Stimulated activated CD8-positive, alpha-beta memory T cell treated with anti-CD3 and anti-CD28 coated beads, Interleukin-12 subunit alpha, Interleukin-12 subunit beta, amount 100 ng/mL, for 4 hours (primary cell): ENCODE measurements at places on chromosomes 16 and 17.

- no peak for DNase-seq
Observed at GRCh38 chr17:78716814-78717393, 65.2 kb downstream of the CYTH1 start.

DNA sequence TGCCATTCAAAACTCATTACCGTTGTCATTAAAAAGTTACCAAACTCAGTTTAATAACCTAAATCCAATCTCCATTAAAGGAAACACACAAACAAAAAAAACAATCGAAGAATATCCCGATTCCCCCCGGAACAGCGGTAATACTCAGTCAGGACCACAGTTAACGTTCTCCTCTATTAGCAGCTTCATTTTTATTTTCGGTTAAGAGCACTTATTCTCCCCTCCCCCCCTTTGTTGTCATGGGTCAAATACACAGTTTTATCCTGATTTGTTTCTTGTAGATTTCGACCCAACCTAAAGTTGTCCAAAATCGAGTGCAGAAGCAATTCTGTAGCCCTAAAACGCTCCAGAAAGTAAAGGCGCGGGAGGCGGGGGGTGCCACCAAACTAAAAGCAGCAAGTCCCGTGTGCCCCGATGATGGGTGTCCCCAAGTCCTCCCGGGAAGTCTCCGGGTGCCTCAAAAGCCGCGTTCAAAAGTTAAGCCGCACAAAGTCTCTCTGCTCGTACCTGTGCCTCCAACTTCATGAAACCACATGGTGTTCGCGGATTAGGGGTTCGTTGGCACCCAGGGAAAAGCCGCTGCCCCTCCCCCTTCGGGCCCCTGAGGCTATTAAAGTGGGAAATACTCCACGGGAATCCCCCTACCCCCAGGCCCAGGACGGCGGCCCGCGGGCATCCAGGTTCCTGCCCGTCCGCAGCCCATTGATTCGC, 996 bp downstream of the SUMO2 start:
- no peak for DNase-seq

- no peak for DNase-seq
Observed at GRCh38 chr16:66950971-66951790, 9.9 kb upstream of the CES3 start.

DNA sequence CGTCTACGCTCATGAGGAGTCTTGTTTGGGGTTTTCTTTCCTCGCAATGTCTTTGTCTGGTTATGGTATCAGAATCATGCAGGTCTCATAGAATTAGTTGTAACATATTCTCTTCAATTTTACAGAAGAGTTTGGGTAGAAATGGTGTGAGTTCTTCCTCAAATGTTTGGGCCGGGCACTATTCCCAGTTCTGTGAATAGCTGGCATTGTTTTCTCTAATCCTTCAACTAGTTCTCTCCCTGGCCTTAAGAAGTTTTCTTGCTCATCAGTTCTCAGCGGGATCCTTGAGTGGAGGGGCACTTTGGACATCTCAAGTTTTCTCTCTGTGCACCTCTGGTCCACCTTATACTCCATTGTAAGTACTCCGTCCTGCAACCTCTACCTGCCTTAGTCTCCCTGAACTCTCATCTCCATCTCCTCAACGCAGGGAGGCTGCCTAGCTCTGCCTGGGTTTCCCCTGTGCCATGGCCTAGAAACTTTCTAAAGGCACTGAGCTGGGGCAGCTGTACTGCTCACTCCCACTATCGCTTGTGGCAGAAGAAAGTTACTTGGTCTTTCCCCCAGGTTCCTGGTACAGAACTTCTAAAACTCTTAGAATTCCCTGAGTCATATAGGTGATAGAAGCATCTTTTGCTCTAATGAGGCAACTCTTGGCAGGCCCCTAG, 16.9 kb downstream of the NSMCE1 start:
- DNase-seq = no peak

DNA sequence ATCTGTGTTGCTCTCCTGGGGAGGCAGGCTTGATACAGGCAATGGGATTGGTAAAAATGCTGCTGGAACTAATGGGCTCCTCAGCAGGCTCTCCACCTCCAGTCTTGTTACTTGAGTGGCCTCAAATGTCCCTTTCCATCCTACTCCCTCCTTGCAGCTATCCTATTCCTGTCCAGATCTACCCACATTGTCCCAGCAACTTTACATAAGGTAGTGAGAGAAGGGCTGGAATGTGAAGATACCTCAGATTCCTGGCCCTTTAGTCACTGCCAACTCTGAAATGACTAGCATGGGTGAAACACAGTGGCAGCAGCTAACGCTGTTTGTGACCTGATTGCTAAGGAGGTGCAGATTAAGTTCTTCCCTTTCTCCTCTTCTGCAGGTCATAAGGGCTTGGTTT, 210.1 kb upstream of the HS3ST4 start:
- no peak for DNase-seq

DNA sequence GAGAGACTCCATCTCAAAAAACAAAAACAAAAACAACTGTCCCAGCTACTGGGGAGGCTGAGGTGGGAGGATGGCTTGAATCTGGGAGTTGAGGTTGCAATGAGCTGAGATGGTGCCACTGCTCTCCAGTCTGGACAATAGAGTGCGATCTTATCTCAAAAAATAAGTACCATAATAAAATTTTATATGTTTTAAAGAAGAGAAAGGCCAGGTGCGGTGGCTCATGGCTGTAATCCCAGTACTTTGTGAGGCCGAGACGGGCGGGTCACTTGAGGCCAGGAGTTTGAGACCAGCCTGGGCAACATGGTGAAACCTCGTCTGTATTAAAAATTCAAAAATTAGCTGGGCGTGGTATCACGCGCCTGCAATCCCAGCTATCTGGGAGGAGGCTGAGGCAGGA, 11.4 kb downstream of the RPUSD1 start:
- no peak for DNase-seq

GRCh38 chr16:70746040-70746707, 54.8 kb downstream of the VAC14 start:
- DNase-seq = no peak

GRCh38 chr16:68526143-68526781, 12.8 kb upstream of the ZFP90 start:
- DNase-seq = no peak

- DNase-seq = no peak
Observed at GRCh38 chr17:78525511-78526160, 51.6 kb downstream of the DNAH17 start.

- no peak for DNase-seq
Observed at GRCh38 chr17:50905460-50905803, 39.3 kb upstream of the TOB1 start.

DNA sequence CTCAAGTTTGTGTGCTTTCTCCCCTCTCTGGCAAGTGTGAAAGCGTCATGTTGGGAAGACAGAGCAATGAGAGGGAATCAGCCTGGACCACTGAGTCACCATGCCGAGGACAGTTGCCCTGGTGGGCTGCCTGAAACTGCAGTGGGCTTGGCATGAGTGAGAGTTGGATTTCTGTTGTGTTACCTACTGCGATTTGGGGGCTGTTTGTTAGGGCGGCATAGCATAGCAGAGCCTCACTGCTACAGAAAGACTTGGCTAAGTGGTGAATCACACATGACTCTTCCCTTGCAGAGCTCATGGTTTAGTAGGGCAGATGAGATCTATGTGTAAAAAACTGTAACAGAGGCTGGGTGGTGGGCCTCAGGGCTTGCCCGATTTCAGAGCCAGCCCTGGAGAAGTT, 324.6 kb downstream of the C16orf95 start:
- no peak for DNase-seq

- DNase-seq = no peak
Observed at GRCh38 chr17:68460146-68460545, 2.9 kb upstream of the WIPI1 start.

DNA sequence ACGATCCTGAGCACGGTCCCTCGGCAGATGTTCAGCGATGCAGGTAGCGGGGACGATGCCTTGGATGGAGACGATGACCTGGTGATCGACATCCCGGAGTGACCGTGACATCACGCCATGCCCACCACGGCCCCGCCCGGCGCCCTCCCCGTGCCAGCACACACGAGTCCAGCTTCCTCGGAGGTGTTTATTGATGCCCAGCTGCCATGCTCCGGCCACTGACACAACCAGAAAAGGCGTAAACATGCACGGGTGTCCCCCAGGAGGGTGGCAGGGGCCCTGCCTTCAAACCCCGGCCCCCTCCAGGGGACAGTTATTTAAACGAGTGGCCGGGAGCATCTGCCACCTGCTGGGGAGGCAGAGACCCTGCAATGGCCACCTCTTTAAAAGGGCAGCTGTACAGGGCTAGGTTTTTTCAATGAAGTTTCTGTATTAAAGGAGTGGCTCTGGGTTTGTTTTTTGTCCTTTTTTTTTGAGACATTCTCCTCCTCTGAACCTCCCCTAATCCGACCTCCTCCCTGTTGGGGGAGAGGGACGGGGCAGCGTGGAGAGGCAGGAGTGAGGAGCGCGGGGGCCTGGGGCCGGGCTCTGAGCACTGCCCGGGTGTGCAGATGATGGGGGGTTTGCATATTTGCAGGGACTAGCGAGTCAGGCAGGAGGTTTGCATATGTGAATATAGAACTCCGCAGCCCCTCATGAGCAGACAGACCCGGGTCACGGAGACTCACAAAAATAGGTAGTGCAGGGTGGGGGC, 5.3 kb downstream of the DOC2A start:
- DNase-seq = no peak

- DNase-seq = no peak
Observed at GRCh38 chr17:62696726-62697490, 69.4 kb downstream of the MRC2 start.

- no peak for DNase-seq
Observed at GRCh38 chr16:79318143-79318899, 282.2 kb downstream of the MAF start.

- DNase-seq = no peak
Observed at GRCh38 chr16:30766206-30766932, 4.2 kb downstream of the RNF40 start.

GRCh38 chr17:66220079-66220835, 9.0 kb downstream of the APOH start:
- no peak for DNase-seq

DNA sequence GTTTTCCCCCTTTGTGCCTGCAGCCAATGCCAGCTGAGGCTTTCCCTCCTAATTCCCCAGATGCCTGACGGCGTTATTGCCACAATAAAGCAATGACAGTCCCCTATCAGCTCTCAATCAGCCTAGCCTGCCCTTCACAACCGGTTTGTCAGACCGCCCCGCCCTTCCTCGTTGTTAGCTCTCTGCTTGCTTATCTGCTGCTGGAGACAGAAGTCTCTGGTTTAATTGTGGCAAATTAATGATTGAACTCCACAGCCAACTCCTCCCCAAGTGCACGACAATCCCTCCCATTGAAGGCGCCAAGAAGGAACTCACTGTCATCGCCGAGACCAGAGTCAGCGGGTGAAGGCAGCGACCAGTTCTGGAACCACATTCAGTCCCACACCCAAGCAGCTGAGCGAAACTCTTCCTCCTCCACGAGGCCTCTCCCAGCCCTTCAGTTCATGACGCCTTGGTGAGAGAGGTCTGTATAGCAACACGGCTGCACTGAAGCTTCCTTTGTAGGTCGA, 474.4 kb downstream of the SLC39A11 start:
- no peak for DNase-seq

GRCh38 chr16:424033-424622, 1.3 kb upstream of the RAB11FIP3 start:
- DNase-seq = no peak

GRCh38 chr17:2266045-2266864, 37.3 kb downstream of the SMG6 start:
- DNase-seq = peak; percentile 73

DNA sequence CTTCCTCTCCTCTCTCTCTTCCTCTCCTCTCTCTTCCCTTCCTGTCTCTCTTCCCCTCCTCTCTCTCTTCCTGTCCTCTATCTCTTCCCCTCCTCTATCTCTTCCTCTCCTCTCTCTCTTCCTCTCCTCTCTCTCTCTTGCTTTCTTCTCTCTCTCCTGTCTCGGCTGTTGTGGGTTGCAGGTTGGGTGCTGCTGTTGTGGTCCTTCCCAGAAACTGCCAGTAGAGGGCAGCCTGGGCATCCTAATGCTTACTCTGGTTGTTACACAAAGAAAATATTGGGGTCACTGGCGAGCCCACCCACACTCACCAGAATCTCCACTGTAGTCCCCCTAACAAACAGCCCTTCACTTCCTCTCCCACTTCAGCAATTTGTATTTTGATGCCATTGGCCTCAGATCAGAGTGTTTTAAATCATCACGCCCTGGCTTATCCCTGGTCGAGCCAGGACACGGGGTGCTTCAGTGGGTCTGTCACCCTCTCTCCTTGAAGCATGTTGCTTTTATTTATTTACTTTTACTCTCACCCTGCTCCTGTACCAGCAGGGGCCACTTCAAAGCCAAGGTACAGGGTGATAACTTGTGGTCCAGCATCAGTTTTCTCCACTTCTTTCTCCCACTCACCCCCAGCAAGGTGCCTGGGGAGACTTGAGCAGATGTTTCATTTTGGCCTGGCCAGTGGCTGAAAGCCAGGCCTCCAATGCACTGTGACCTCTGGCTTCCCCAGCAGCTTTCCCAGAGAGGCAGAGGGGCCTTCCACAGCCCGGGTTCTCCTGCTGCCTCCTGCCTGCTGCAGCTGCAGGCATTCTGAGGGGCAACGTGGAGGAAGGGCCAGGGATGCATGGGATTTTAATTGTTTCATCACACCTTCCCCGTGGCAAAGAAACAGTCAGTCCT, 4.7 kb upstream of the MMP15 start:
- DNase-seq = no peak

GRCh38 chr17:50174444-50174843, 8.6 kb downstream of the SGCA start:
- no peak for DNase-seq

DNA sequence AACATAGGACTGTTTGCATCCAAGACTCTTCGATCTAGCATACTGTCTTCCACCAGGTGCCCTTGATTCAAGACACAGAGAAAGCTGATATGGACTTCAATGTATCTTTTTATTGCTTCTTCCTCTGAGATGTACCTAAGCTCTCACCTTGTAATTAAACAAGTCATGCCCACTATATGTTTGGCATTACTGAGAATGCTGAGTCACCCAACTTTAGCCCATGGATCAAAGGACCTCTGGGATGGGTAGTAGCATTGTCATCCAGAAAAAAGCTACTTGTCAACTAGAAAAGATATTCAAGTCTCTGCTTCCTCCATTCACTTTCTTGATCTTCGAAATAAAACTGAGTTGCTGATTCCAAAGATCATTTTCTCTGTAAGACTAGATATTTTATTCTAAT, 37.8 kb downstream of the CDH8 start:
- no peak for DNase-seq

DNA sequence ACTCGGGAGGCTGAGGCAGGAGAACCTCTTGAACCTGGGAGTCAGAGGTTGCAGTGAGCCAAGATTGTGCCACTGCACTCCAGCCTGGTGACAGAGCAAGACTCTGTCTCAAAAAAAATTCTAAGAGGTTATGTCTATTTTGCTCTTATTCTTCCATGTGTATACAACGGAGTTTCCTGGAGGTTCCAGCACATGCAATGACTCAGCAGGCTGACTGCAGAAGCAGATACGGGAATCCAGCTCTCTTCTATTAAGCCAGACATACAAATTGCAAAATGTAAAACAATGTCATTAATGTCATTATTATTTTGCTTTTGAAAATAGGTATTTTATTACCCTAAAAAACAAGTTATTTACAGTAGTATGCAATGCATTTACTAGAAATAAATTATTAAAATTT, 18.4 kb downstream of the MIEF2 start:
- no peak for DNase-seq
